NCI-H446 treated with DMSO at 0.1 percent for 48 hours (cell line): ENCODE measurements at places on chromosomes 6 and 20.
A peak's percentile ranks its signal among the peaks of the same experiment; 100 is the strongest.

- peak; percentile 90 for DNase-seq
These were observed 1176.0 kb upstream of the GJE1 start for GRCh38 chr6:140956571-140957369.

DNA sequence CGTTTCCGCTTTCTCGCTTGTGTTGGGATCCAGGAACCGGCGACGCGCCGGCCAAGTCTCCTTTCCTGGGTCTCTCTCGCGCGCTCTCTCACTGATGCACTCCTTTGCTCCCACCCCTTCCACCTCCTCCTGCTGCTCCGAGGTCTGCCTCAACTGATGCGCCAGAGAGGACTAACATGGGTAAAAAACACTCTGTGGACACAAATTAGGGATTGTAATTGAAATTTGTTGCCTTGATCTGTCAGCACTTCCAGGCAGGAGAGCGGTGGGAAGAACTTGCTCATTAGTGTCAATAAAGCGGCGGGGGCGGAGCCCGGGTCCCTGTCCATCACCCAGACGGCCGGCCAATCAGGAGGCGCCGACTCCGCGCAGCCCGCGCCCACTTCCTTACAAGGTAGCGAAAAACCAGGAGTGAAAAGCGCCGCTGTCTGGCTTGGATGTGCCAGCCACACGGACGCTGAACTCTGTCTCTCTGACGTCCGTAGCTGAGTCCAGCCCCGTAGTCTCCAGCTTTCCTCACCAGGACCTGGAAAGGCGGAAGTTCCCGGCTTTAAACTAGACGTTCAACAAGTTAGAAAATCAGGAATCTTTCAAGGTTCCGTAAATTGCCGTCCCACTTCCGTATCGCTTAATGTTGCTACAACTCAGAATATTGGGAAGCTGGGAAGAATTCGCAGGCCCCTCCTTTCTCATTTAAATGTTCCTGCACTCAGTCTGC, at the start of gene TBX18:
TSS of gene TBX18 (minus strand) at position 267 of the 718 bp plus-strand sequence. CDS start 417 bp downstream, outside the sequence.
- no peak for DNase-seq

DNA sequence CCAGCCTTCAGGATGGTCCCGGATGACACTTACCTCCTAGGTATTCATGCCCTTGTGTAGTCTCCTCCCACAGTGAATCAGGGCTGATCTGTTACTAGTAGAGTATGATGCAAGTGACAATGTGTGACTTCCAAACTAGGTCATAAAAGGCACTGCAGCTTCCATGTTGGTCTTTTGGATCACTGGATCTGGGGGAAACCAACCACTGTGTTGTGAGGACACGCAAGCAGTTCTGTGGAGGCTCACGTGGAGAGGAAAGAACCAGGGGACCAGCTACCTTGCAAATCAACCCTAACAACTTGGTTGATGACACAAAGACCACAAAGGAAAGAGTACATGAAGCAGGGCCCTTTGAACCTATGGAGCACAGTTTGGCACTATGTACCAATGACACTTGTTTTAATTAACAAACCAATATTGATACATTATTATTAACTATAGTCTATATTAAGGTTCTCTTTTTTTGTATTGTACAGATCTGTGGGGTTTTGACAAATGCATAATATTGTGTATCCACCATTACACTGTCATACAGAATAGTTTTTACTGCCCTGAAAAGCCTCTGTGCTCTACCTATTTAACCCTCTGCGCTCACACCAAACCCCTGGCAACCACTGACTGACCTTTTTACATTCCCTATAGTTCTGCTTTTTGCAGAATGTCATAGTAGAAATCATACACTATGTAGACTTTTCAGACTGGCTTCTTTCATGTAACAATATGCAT, 16.3 kb upstream of the SDCBP2 start:
- DNase-seq: no peak

DNA sequence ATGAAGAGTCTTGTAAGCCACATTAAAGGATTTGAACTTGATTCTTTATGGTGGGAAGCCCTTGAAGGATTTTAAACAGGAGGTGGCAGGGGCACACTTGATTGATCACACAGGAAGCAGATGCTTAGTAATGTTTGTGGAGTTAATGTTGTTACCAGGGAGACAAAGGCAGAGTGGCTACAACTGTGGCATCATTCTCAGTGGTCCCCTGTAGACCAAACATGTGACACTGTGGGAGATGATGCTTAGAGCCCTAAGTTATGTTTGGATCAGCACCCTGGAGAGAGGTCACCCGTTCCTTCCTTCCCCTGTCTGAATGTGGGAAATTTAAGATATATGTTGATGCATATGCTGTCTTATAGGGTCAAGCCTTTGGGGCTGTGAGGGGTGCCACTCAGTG, 53.2 kb downstream of the EIF2S2 start:
- DNase-seq: no peak

GRCh38 chr6:75480425-75480824, 13.2 kb downstream of the FILIP1 start:
- no peak for DNase-seq
